Vagina (tissue), 2 donors: ENCODE measurements at places on chromosomes 3 and 15.

DNA sequence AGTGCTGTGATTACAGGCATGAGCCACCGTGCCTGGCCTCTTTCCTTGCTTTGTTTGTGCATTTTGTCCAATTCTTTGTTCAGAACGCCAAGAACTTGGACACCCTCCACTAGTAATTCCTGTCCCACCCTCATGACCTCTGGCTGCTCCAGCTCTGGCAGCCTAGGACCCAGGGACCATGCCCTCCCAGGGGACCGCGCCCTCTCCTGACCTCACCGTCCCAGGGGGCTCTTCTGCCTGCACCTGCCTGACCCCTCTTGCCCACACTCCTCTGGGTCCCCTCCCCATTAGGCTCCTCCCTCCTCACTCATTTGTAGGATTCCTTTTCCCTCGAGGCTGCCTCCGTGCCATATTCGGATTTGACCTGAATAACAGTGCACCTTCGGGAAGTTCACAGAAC is 41.1 kb downstream of the FSD2 start:
- DNase-seq: no peak

- no peak for DNase-seq
Measured at GRCh38 chr3:178455226-178455625, 81.0 kb upstream of the KCNMB2 start.

GRCh38 chr15:52228921-52229320 is 37.7 kb upstream of the GNB5 start:
- no peak for DNase-seq

- no peak for DNase-seq
Measured at GRCh38 chr3:81910244-81910852, 148.9 kb upstream of the GBE1 start.

GRCh38 chr15:95085056-95085455 is 853.7 kb downstream of the MCTP2 start:
- no peak for DNase-seq

DNA sequence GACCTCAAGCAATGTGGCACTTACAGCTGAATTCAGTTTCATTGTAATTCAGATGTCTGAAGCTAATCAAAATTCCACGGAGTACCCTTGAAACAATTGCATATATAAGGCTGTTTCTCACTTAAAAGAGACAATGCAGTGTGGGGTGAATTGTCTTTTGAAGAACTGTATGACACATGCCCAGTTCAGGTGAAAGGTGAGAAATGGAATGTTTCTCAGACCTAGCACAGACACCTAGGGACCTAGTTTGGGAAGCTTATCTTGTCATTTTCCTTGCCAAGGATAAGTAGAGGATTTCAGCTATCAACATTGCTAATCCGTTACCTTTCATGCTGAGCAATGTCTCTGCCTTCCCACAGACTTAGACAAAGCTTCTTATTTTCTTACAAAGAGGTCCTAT is 36.3 kb downstream of the MBNL1 start:
- DNase-seq: no peak

DNA sequence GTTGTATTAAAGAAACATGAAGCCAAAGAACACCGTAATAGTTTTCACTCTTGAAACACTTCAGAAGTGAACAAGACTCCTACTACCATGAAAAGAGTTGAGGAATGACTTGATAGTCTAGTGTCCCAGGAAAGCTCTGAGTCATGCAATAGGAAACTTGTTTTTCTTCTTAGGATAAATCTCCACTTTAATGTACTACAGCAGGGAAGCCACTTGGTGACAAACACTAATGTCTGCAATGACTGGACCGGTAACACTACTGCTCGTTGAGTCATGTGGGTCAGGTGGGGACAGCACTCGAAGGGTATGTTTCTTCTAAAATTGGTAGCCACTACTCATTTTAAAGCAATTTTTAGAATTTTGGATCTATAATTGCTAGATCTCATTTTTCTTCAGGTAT is 291.7 kb upstream of the CNTN3 start:
- DNase-seq: no peak

GRCh38 chr3:185988816-185989175 is 51.0 kb upstream of the TRA2B start:
- no peak for DNase-seq

GRCh38 chr15:50280271-50280670 is 14.7 kb upstream of the HDC start:
- no peak for DNase-seq

- DNase-seq: no peak
Measured at GRCh38 chr15:73403171-73403570, 34.4 kb upstream of the HCN4 start.

GRCh38 chr3:49716169-49716568 is 3.3 kb downstream of the AMIGO3 start:
- no peak for DNase-seq

DNA sequence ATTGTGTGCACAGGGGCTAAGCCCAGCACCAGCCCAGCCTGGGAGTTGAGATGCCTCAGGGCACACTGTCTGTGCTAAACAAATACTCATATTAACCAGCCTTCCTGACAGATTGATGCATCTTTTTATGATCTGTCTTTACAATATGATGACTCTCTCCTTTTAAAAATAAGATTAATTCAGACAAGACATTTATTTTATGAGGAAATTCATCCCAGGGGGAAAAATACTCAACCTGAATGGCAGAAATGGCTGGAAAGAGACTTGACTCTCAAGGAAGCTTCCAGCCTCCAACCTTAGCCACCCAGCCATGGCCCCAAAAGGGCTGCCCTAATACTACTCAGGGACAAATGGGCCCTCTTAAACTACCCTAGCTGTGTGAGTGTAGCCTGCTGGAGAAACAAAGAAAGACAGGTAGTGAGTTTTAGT is 46.9 kb downstream of the NOX5 start:
- no peak for DNase-seq

DNA sequence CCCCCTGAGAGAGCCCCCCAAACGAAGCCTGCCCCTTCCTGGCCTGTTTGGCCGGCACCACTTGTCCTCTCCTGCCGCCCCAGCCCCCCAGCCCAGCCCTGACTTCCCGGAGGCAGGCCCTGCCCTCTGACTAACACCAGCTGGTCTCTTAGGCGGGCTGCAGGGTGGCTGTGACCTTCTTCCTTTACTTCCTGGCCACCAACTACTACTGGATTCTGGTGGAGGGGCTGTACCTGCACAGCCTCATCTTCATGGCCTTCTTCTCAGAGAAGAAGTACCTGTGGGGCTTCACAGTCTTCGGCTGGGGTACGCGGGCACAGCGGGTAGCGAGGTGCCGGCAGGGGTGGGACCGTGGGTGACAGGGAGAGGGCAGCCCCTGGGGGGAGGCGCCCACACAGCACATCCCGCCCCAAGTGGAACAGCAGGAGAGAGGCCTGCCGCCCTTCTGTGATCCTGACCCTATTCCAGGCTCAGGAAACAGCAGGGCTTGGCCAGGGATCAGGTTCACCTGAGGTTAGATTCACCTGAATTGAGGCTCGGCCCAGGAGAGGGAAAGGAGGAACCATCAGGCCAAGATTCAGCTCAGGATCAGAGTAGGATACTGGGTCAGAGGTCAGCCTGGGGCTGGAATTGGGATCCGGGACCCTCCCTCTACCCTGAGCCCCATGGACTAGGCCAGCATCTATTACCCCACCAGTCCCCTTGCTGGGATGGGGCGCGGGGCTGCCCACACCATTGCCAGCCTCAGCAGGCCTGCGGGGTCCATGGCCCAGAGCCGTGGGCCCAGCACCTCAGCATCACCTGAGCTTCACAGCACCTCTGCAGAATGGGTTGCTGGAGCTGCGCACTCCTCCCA is 21.9 kb downstream of the PTH1R start:
- no peak for DNase-seq

DNA sequence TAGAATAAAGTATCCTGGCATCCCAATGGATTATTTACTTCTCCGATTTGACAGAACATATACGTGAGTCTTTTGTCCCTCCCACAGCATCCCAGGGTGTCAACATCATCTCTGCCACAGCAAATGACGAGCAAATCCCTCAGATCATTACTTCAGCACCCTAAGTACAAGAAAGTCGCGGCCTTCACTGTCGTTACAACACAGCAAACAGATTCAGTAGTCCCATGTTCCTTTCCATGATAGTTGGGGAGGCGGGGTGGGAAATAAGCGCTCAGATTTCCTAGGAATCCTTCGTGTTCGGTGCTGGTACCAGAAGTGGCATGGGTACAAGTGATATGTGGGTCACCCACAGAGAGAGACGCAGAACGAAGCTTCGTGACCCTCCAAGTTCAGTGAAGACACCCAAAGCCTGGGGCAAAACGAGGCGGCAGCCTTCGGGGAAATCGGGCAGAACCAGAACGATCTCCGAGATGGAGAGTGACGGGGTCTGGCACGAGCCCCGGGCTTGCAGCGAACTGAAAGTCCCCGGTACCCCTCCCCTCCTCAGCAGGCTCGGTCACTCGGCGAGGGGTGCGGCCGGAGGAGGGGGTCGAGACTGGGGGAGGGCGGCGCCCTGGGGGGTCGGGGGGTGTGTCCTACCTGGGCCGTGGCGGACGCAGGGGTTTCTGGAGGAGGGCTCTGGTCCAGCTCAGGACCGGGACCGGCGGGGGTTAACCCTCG is 619 bp downstream of the TTBK2 start:
- DNase-seq: no peak

GRCh38 chr3:178436773-178437172 is 99.5 kb upstream of the KCNMB2 start:
- DNase-seq: no peak

GRCh38 chr15:100802421-100803170 is 77.0 kb upstream of the ALDH1A3 start:
- DNase-seq: no peak

GRCh38 chr3:54164192-54164975 is 42.0 kb downstream of the CACNA2D3 start:
- DNase-seq: no peak

GRCh38 chr3:29324180-29324651 is 43.3 kb downstream of the RBMS3 start:
- no peak for DNase-seq

DNA sequence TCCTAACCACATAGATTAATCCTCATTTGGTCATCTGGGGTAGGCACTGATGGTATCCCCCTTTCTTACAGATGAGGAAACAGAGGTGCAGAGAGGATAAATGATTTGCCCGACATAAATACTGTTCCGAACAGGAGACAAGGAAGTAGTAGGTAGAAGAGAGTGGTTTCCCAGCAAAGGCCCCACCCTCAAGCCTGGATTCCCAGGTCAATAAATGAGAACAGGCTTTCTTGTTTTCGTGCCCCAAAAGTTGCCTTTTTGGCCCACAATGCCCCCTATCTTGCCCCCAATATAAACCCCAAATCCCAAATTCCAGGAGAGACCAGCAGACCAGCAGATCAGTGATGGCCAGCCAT is 125.5 kb upstream of the PRR20G start:
- no peak for DNase-seq

DNA sequence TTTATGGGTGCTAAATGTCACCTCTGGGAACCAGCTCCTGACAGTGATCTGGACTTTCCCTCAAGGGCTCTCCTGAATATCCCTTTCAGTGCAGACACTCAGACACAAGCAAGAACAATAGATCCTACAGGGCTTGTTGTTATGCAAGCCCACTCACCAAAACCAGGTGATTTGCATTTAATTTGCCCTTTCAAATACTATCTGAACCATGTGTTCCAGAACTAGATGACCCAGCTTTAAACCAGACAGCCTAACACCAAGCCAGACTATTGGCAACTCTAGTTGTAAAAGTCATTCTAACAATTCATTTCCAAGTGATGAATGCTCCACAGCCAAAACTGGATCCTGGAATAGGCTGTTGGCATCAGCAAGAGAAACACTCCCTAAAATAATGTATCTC is 5.6 kb upstream of the ATP8B4 start:
- DNase-seq: no peak

DNA sequence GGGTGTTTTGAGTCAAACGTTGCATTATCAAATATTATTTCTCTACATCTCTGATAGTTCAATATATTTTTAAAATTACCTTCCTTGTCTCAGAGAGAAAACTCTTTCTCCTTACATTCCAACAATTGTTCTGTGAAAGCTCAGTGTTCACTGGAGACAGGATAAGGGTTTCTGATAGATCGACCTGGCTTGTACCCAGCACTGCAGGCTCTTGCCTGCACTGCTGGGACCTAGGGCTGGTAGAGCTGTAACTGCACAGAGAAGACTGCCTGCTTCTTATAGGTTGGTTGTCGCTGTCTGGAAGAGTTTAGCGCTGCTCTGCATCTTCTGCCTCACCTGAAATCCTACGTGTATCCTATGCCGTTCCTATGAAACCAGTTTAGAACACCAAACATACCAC is 249.9 kb upstream of the LRTM1 start:
- DNase-seq: no peak

DNA sequence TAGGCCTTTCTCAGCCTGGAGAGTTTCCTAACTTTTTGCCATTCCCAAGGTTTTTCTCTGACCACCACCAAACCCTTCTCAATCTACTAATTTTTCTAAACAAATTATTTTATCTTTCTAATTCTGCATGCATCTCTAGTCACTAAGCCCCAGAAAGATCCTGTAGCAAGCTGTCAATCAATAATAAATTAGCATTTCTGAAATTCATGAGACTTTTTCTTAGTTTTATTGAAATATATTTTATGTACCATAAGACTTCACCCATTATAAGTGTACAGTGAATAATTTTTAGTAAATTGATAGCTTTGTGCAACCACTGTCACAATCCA is 22.4 kb upstream of the AP4E1 start:
- no peak for DNase-seq

GRCh38 chr3:8882642-8883041 is 80.6 kb downstream of the RAD18 start:
- no peak for DNase-seq

- no peak for DNase-seq
Measured at GRCh38 chr15:80106051-80106450, 46.6 kb downstream of the ZFAND6 start.

- DNase-seq: no peak
Measured at GRCh38 chr3:54853573-54854404, 74.1 kb downstream of the LRTM1 start.

GRCh38 chr15:92636908-92637481 is 18.6 kb downstream of the FAM174B start:
- DNase-seq: no peak

DNA sequence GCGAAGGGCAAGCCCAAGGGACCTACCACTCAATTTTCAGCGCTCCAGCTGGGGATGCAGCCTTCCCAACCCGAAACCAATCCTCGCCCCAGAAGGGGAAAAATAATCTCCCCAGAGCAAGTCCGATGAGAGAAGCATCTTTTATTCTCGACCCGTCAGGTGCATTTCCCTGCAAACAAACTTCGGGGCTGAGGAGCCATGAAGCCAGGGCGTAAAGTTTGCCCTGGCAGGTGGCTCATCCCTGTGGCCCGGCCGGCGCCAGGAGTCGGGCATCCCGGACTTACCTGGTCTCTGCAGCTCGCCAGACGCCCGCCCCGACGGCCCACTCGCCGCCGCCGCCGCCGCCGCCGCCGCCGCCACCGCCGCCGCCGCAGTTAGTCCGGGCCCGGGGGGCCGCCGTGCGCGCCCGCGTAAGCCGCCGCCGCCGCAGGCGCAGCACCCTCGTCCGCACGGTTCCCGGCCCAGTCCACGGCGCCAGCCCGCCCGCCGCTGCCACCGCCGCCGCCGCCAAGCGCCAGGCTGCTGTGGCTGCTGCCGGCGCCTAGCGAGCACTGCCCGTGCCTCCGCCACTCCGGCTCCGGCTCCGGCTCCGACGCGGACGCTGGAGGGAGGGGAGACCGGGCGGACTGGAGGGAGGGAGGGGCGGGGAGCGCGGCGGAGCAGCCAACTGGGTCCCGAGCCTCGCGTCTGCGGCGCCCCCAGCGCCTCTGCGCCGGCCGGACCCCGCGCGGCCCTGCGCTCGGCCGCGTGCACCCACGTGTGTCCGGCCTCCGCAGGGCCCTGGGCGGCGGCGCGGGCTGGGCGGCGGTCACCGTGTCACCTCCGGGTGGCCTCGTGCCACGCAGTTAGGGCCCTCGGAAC is at the start of gene CNTN3:
CNTN3 (minus strand) TSS at position 553 of the 861 bp plus-strand sequence. CDS start 93,547 bp downstream, outside the sequence.
- DNase-seq: no peak
